Activated CD8-positive, alpha-beta T cell treated with anti-CD3 and anti-CD28 coated beads, Interleukin-2, amount 10 ng/mL, durations not matched to agents 7 days and 5 days (primary cell): ENCODE measurements at places on chromosomes 6 and 20. TPM values are rescaled to one million over a fixed set of nuclear protein-coding genes. Genes with fewer than 3 reads are reported as not detected.

DNA sequence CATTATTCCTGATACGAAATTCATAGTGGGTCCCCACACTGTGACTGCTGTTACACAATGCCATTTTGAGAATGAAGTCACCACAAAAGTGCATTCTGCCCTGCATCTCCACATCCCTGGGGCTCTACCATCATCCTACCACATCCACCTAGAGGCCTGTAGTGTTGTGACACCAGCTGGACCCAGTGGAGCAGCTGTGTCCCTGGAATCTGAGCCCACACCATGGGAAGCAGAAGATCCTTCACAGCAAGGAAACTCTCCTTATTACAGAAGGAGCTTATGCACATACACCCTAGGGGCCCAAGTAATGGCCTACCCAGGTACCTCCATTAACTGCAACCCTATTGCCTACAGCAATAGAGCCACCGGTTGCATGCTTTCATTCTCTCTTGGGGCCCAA lies 566.6 kb upstream of the EPHA7 start:
- H3K4me3 ChIP-seq: no peak overlapping the region
- H3K27ac ChIP-seq: no peak overlapping the region
- H3K27me3 ChIP-seq: no peaks in the 10 kb centered on the region
- H3K36me3 ChIP-seq: no peaks in the 10 kb centered on the region

DNA sequence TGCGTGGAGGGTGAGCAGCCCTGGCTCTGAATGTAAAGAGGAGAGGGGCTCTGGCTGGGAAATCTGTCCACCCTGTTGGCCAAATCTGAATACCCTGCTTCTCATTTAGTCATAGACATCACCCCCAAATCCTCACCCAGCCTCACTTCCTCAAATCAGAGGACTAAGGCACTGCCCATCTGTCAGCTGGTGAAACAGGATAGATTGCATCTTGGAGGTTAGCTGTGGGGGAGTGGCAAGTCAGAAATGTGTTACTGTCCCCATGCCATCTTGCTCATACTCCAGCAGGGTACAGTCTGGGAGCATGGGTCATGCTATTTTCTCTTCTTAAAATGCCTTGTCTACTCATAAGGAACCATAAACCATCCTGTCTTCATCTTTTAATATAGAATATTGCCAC lies 9.5 kb upstream of the DTNBP1 start:
- no peak for DNase-seq
- no peaks in the 10 kb centered on the region for H3K36me3 ChIP-seq
- H3K27me3 ChIP-seq: peaks cover 32% of the 10 kb centered on the region
- H3K4me3 ChIP-seq: no peak overlapping the region

GRCh38 chr6:157424491-157425020 lies 43.6 kb downstream of the ZDHHC14 start:
- no peaks in the 10 kb centered on the region for H3K36me3 ChIP-seq
- DNase-seq: no peak
- H3K27ac ChIP-seq: no peak overlapping the region
- H3K27me3 ChIP-seq: peaks cover 4% of the 10 kb centered on the region
- peaks cover 4% of the 10 kb centered on the region for H3K4me1 ChIP-seq

DNA sequence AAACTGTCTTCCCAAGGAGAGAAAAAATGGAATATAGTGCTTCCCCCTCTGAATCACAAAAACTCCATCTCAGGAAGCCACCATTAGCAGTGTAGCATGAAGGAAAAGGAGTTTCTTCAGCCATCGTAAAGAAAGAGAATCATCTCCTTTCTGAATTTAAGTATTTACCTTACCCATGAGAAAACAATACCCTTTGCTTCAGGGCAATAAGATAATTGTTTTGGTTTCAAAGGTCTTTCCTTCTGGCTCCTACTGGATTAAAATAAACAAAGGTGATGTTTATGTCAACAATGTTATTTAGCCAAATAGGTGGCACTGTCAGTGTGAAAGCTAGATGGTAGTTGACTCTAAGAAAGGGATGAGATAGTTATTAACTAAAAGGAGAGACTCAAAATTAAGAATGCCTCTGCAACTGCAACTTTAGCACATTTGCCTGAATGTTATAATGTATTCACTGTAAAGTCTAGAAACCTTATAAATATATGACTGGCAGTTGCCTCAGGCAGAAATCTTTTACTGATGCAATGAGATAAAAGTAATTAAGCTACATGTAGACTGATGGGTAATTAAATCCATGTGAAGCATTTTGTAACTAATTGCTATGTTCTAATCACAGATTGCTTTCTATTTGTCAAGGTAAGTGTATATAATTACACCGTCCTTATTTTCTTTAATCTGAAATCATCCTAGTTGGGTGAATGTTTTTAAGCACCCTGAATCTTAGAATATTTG lies 399.0 kb downstream of the CDKAL1 start:
- H3K27me3 ChIP-seq: no peaks in the 10 kb centered on the region
- peaks cover 3% of the 10 kb centered on the region for H3K36me3 ChIP-seq
- DNase-seq: no peak
- H3K27ac ChIP-seq: no peak overlapping the region

- peaks cover 3% of the 10 kb centered on the region for H3K27me3 ChIP-seq
- no peak for DNase-seq
- no peaks in the 10 kb centered on the region for H3K4me1 ChIP-seq
- no peak overlapping the region for H3K27ac ChIP-seq
These were observed 83.5 kb upstream of the SCAF8 start for GRCh38 chr6:154649721-154650120.

Gene TINAG
- not detected for total RNA-seq

- H3K36me3 ChIP-seq: no peaks in the 10 kb centered on the region
- no peaks in the 10 kb centered on the region for H3K27me3 ChIP-seq
- no peak for DNase-seq
- no peak overlapping the region for H3K4me3 ChIP-seq
- H3K4me1 ChIP-seq: no peaks in the 10 kb centered on the region
- H3K27ac ChIP-seq: no peak overlapping the region
These were observed 492.0 kb upstream of the NRSN1 start for GRCh38 chr6:23633996-23634395.

- H3K4me1 ChIP-seq: peaks cover 14% of the 10 kb centered on the region
- H3K36me3 ChIP-seq: peaks cover 15% of the 10 kb centered on the region
- no peak overlapping the region for H3K4me3 ChIP-seq
- DNase-seq: peak; percentile 43
These were observed 101.4 kb upstream of the FAM184A start for GRCh38 chr6:119179842-119180241.

Gene C6orf132
- not detected for total RNA-seq

GRCh38 chr6:45049188-45049843 lies 278.8 kb upstream of the RUNX2 start:
- H3K4me3 ChIP-seq: no peak overlapping the region
- DNase-seq: no peak
- H3K4me1 ChIP-seq: peaks cover 25% of the 10 kb centered on the region
- peaks cover 12% of the 10 kb centered on the region for H3K36me3 ChIP-seq
- peak overlapping the region; percentile 63 for H3K27ac ChIP-seq

Gene BPI
- not detected for total RNA-seq

DNA sequence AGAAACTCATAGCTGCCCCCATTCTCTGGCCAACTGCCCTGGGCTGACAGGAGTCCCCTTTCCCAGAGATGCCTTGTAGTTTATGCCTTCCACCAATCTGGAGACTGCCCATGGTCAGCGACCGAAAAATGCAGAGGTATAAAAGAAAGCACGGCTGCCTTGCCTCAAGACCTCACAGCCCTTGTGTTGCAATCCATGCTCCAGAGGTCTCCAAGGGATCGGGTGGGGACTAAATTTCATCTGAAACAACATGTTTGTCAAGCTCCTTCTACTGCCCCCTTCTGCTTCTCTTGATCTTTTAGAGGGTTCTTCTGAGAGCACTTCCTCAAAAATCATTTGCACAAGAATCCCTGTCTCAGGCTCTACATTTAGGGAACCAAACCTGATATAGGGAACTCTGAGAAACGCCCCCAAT lies 128.8 kb downstream of the PLCB1 start:
- H3K27me3 ChIP-seq: no peaks in the 10 kb centered on the region
- no peak overlapping the region for H3K4me3 ChIP-seq
- no peaks in the 10 kb centered on the region for H3K4me1 ChIP-seq
- H3K27ac ChIP-seq: no peak overlapping the region
- H3K36me3 ChIP-seq: no peaks in the 10 kb centered on the region
- DNase-seq: no peak

Gene GPR6
- not detected for total RNA-seq

GRCh38 chr20:61299618-61300017 lies 47.6 kb downstream of the CDH4 start:
- H3K36me3 ChIP-seq: no peaks in the 10 kb centered on the region
- H3K27me3 ChIP-seq: no peaks in the 10 kb centered on the region
- DNase-seq: no peak
- H3K4me1 ChIP-seq: no peaks in the 10 kb centered on the region
- no peak overlapping the region for H3K4me3 ChIP-seq

- H3K36me3 ChIP-seq: peaks cover 8% of the 10 kb centered on the region
- H3K27ac ChIP-seq: peak overlapping the region; percentile 97
- peak; percentile 59 for DNase-seq
These were observed 812 bp upstream of the SMIM13 start for GRCh38 chr6:11092668-11093375.

GRCh38 chr6:26400626-26401025 lies 1.4 kb upstream of the BTN3A1 start:
- H3K4me1 ChIP-seq: peaks cover 40% of the 10 kb centered on the region
- peaks cover 25% of the 10 kb centered on the region for H3K36me3 ChIP-seq
- H3K27ac ChIP-seq: no peak overlapping the region
- no peaks in the 10 kb centered on the region for H3K27me3 ChIP-seq

DNA sequence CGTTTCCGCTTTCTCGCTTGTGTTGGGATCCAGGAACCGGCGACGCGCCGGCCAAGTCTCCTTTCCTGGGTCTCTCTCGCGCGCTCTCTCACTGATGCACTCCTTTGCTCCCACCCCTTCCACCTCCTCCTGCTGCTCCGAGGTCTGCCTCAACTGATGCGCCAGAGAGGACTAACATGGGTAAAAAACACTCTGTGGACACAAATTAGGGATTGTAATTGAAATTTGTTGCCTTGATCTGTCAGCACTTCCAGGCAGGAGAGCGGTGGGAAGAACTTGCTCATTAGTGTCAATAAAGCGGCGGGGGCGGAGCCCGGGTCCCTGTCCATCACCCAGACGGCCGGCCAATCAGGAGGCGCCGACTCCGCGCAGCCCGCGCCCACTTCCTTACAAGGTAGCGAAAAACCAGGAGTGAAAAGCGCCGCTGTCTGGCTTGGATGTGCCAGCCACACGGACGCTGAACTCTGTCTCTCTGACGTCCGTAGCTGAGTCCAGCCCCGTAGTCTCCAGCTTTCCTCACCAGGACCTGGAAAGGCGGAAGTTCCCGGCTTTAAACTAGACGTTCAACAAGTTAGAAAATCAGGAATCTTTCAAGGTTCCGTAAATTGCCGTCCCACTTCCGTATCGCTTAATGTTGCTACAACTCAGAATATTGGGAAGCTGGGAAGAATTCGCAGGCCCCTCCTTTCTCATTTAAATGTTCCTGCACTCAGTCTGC lies at the start of gene TBX18:
Gene TBX18, minus strand, starts transcription at position 267 of the 718 bp plus-strand sequence. CDS start 417 bp downstream, outside the sequence.
- peaks cover 10% of the 10 kb centered on the region for H3K4me1 ChIP-seq
- peak within 1 kb of the TSS; percentile 63 for H3K27ac ChIP-seq
- DNase-seq: no peak
- peak within 1 kb of the TSS; percentile 63 for H3K4me3 ChIP-seq
- H3K36me3 ChIP-seq: peaks cover 15% of the 10 kb centered on the region

Gene NOTCH4
- 0.55 TPM for total RNA-seq

Gene CST2
- not detected for total RNA-seq
